ENCODE measurements at places on chromosomes 3 and 15.

GRCh38 chr15:95018888-95019545 lies 787.7 kb downstream of the MCTP2 start:
- DNase-seq: peak; percentile 91

- DNase-seq: no peak
Measured at GRCh38 chr15:37246065-37246464, 145.7 kb upstream of the MEIS2 start.

- no peak for DNase-seq
Measured at GRCh38 chr3:107837895-107838612, 252.8 kb downstream of the CD47 start.

DNA sequence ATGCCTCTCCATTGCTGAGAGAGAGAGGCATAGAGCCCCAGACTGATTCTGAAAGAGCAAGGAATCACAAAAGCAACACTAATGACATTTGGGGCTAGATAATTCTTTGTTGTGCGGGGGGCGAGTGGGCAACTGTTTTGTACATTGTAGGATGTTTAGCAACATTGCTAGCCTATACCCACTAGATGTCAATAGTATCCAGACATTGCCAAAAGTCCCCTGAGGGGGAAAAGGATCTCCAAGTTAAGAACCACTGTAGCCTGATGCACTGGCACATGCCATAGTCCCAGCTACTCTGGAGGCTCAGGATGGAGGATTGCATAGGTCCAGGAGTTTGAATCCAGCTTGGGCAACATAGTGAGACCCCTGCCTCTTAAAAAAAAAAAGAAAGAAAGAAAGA lies 22.8 kb upstream of the GOLM2 start:
- no peak for DNase-seq

- DNase-seq: no peak
Measured at GRCh38 chr15:63025460-63025859, 17.1 kb upstream of the TPM1 start.

- no peak for DNase-seq
Measured at GRCh38 chr3:78348664-78349063, 1308.8 kb downstream of the ROBO2 start.

DNA sequence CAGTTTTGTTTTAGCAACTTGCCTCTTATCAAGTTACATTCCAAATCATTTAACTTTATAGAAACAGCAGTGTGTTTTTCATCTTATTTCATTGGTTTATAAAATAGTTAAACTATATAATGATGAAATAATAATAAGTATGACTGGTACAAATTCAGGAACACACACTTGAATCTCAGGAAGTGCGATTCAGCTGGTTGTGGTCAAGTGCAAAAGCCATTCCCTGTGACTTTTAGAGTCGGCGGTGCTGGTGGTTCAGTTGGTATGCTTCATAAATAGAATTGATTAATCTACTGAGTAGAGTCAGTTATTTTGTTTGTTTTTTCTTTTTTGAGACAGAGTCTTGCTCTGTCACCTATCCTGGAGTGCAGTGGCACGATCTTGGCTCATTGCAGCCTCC lies 22.7 kb downstream of the SACM1L start:
- DNase-seq: no peak

DNA sequence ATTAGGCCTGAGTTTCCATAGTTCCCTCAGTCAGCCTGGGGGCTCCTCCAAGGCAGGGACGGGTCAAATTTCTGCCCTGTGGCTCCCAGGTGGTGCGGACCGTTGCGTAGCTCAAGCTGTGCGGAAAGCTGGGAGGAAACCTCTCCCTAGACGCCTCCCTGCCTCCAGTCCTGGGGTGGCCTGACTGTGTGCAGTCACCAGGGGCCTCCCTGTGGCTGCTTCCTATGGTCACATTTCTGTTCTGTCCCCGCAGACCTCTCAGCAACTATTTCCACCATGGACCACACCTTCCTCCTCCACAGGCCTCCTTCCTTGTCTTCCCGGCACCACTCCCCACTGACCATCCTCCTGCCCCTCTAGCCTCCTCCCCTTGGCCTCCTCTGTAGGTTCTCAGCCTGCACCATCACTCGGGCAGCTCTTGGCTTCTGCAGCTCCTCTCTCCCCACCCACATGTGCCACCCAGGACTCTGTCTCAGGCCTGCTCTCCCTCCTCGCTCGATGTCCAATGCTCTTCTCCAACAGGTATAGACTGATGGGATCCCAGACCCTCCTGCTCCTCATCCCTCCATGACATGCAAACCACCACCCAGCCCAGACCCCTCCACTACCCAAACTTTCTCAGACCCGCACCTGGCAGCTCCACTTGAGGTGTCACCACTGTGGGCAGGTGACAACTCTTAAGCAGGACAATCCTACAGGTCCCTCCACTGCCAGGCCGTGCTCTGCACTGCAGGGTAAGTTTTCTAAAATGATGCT lies 26.9 kb upstream of the SEC13 start:
- no peak for DNase-seq

- DNase-seq: peak; percentile 2
Measured at GRCh38 chr3:133211449-133211848, 173.3 kb downstream of the TMEM108 start.

- no peak for DNase-seq
Measured at GRCh38 chr3:41126472-41126871, 72.8 kb upstream of the CTNNB1 start.

- no peak for DNase-seq
Measured at GRCh38 chr3:72829701-72830100, 18.5 kb downstream of the SHQ1 start.

- peak; percentile 13 for DNase-seq
Measured at GRCh38 chr3:13518516-13518953, 30.4 kb upstream of the FBLN2 start.

DNA sequence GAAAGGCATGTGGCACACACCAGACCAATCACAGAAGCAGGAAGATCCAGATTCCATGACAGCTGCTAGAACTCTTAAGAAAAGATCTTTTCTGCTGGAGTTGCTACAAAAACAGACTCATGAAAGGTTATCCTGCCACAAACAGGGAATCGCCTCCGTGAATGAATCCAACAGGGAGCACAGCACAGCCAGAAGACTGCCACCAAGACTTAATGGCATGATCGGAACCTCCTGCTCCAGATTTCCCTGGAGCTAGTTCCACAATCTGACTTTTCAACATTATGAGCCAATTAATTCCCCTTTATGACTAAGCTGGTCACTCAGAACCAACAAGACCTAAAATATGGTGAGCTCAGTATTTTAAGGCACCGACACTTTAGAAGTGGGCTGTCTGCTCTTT lies 232.5 kb downstream of the FOXP1 start:
- no peak for DNase-seq

GRCh38 chr3:127682561-127682960 lies 9.8 kb downstream of the ABTB1 start:
- DNase-seq: no peak

GRCh38 chr3:21752749-21753347 lies 1.8 kb upstream of the ZNF385D start:
- peak; percentile 66 for DNase-seq

DNA sequence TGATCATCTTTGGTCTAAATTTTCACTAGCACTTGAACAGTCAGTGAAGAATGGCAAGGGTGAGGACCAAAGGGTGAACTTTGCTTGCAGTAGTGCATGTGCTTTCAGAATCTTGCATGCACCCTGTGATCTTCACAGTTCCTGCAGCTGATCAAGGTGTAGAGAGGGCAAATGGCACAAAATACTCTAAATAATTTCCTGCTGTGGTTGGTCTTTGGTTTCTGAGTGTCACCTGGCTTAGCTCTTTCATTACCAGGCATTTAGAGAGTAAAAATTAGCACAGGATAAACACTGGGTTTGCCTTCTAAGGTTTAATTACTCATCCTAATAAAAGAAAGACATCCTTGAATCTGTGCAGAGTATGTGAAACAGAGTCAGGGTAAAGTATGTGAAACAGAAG lies 11.4 kb downstream of the TIPARP start:
- no peak for DNase-seq

GRCh38 chr15:59299929-59300617 lies 72.6 kb downstream of the MYO1E start:
- peak; percentile 97 for DNase-seq

- DNase-seq: no peak
Measured at GRCh38 chr3:101464235-101464634, 48.8 kb downstream of the SENP7 start.

GRCh38 chr3:25784971-25785370 lies 1.7 kb upstream of the NGLY1 start:
- DNase-seq: no peak

DNA sequence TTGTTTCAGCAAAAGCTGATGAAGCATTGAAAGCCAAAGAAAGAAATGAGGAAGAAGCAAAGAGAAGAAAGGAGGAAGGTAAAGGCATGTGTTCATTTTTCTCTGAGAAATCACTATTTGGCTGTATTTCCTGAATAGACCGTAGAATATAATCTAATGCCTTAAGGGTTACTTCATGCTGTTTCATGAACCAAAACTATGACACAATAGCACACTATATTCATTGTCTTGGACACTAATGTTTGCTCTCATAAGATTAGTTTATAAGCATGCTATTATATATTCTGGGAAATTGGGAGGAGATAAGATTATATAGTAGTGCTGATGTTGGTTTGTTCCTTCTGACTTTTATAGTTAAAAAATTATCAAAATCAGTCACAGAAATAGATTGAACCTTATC lies 110.1 kb upstream of the MLF1 start:
- DNase-seq: no peak

DNA sequence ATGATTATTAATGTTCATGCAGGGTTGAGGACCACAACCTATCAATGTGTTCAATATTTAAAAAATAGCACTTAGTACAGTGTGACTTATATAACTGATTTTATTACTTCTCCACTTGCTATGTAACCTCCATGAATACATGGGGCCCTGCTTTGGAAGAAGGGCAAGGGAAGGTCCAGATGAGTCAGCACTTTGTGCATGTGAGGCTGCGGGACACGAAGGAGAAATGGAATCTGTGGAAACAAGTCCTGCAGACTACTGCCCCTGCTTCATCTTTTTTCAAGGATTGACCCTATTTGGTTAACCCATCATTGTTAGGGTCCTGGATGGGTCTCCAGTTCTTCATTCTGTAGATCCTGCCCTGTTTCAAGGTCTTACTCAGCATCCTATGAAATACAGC lies 1.6 kb downstream of the NXPE3 start:
- DNase-seq: peak; percentile 49

DNA sequence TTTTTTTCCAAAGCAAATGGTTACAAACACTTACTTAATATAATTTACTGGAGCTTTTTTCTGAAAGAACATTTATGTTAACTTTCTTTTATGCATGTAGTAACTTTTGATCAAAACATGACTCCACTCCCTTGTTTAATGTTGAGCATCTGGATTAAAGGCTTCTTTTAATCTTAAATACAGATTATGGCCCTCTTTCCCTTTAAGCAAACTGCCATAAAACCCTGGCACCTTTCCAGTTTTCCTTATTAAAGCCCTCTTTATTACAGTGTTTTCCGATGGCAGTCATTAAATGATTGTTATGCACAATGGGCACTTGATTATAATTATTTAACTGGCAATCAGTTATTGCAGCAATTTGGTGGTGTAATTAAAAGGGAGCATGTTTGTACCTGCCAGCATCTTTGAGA lies 167.0 kb downstream of the VGLL4 start:
- DNase-seq: no peak

GRCh38 chr3:143677430-143677829 lies 170.8 kb downstream of the SLC9A9 start:
- DNase-seq: no peak

DNA sequence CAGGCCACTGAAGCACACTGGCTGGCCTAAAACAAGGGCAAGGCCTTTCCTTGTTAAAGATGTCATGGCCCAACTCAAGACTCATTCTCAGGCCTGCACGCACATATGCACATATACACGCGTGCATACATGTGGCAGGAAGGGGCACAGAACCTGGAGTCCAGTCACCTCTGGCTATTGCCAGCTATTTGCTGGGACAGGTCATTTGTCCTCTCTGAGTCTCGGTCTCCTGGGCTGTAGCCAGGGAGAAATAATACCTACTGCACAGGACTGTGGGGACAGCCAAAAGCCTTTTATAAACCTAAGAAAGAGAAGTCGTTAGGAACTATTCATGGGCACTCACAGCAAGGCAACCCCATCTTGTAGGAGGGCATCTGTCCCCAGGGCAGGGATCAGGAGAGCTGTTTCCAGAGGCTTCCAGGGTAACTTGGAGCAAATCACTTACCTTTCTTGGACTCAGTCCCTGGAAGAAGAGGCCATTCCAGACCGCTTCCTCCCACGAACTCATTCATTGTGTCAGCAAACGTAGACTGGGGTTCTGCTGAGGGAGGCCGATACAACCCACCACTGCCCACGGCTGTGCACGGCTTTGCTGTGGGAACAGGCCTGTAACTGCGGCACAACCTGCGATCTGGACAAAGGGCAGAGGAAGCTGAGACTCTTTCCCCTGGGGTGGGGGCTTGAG lies 41.1 kb upstream of the RHO start:
- no peak for DNase-seq

GRCh38 chr3:63492464-63492863 lies 160.0 kb upstream of the SNTN start:
- DNase-seq: no peak

- peak; percentile 69 for DNase-seq
Measured at GRCh38 chr15:67839499-67839928, 331 bp downstream of the RNU6-1 start.

- DNase-seq: no peak
Measured at GRCh38 chr15:62249501-62249900, 84.4 kb upstream of the C2CD4B start.

GRCh38 chr3:196694202-196694638 lies 17.8 kb downstream of the CEP19 start:
- no peak for DNase-seq

DNA sequence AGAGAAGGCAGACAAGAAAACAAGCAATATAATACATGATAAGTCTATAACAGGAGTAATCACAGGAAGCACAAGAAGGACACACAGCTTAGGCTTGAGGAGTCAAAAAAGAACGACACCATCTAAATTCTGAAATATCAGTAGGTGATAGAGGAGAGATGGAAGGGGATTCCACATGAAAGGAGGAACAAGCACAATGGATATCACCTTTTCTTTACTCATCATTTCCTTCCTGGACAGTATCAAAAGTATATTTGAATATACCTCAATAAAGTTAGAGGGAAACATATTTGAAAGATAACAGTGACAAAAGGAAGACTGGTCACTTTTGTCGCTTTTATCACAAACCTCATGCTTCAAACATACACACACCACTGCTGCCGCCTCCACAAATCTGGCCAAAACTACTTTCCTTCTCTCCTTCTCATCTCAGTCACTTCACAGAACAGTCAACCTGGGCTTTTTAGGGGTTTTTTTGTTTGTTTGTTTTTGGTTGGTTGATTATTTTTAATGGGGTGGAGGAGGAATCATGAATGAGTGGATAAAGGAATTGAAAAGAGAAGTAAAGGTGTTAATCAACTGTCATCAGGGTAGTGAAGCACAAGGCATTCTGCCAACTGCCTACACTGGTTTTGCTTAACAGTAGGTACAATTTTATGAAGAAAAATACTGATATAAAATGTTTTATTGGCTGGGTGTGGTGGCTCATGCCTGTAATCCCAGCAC lies 18.5 kb downstream of the DENND4A start:
- no peak for DNase-seq

- peak; percentile 66 for DNase-seq
Measured at GRCh38 chr15:52306270-52306669, 10.7 kb upstream of the MYO5C start.

Measured in kidney tubule cell (primary cell).